ENCODE measurements at places on chromosomes 2 and 18.

DNA sequence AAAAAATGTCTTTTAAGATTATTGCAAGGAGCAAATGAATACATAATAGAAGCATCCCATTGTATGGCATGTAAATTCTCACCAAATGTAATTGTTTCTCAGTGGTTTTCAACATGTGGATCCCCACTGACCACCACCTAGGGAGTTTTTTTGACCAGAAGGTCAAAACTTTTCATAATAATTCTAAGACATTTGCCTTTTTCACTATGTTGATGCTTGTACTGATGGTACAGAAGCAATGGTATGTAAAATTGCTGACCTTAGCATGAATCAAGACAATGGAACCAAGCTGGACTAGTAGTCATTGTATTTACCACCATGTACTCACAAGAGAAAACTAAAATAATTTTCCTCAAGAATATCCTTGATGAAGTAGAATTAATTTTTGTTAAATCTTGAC is 36.8 kb downstream of the RAB10 start:
- no peak for DNase-seq

DNA sequence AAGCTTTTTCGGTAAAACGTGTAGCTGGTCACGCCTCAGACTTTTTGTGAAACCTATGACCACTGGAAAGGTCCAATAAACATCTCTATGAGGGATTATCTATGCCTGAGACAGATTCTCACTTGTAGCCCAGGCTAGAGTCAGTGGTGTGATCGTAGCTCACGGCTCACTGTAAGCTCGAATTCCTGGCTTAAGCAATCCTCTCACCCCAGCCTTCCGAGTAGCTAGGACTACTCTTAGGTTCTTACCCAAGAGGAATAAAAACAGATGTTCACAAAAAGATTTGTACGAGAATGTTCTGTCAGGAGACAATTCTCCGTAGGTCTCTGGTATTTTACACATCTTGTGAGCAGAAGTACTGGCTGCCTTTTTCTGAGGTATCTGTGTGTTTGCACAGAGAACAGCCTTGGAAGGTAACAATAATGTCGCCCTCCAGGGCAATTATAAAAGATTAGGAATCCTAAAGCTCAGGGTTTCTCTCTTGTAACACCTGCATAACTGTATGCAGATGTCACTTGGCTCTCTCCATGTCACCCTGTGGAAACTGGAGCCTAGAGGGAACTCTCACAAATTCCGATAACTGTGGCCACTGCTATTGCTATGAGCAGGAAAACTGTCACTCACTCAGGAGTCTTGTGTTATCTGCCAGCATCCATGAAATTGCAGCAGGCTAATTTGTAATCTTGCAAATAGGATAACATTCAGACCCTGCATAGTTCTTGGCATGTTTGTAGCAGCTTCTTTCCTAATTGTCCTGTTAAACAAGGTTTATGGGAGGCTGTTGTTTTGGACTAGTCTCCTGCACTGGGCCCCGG is 25.5 kb upstream of the RALBP1 start:
- DNase-seq: peak; percentile 9

DNA sequence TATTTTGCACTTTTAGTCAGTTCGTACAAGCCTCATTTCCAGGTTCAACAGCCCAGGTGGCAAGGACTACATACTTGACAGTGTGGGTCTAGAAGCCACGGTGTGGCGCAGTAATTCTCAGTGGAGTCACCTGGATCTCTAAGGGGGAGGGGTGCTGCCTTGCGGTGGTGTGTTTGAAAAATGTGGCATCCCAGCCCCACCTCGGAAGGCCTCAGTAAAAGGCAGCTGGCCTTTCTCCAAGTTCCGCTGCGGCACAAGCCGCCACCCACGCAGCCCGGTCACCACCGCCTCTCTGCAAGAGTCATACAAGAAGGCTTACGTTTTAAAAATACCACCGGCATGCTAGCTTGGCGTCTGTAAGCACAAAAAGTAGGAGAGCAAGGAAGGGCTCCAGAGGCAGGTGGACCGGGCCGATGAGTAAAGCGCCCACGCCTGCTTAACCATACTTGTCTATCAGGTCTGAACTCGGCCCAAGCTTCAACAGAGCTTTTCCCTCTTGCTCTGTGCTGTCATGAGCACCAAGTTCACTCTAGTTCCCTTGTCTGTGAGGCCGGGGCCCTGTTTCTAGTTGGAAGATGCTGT is 49.5 kb downstream of the SPRED2 start:
- peak; percentile 82 for DNase-seq

DNA sequence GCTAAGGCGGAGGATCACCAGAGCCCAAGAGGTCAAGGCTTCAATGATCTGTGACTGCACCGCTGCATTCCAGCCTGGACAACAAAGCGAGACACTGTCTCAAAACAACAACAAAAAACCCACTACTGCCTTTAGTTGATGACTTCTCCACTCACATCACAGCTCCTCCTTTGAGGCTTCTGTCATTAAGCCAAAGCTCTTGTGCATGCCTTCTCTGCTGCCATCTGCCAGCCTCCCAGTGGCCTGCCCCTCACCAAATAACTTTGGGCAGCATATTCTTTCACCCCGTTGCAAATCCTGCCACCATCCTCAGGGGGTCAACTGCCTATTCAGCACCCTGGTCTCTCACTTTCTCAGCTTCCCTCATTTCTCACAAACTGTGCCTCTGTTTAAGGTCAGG is 27.5 kb downstream of the OSBPL1A start:
- DNase-seq: peak; percentile 7

- DNase-seq: no peak
Measured at GRCh38 chr2:84306361-84306760, 152.7 kb downstream of the SUCLG1 start.

GRCh38 chr2:68126561-68126960 is 31.1 kb upstream of the PNO1 start:
- DNase-seq: no peak

DNA sequence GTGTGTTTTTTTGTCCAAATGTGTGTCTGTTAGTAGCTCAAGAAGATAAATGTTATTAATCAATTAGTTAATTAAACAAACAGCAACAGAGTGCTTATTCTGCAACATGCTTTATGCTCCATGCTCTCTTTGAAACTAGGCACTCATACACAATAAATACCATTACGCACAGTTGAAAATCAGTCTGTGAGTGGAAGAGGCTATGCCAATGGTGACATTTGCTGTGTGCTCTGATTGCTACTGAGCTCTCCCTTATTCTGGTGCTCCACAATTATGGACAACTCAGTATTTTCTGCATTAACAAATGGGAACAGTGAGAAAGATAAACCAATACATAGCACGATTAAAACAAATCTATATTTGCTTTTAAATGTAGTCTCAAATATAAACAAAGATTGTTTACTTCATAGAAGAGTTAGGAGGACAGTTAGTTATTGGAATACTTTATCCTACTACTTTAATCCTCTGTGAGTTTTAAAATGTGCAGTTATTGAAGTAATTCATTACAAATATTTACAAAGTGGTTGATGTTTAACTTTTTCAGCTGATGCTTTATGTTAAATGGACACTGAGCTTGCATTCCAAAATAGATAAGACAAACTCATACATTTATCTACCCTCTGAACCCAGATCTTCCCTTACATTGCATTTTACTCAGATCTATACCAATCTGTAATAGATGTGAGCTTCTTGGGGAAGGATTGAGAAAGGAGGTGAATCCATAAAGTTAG is 55.3 kb downstream of the NXPH2 start:
- DNase-seq: no peak

- no peak for DNase-seq
Measured at GRCh38 chr2:168217920-168218319, 29.5 kb downstream of the STK39 start.

Measured in GM03348 (cell line).